Activated T-helper 1 cell treated with anti-CD3 and anti-CD28 coated beads, Interleukin-12 subunit alpha, Interleukin-12 subunit beta, Interleukin-2, Interleukin-4 antibody, amounts not matched to agents 30 ng/mL and 10 ng/mL and 1 ng/mL, durations not matched to agents 14 hours and 24 hours and 36 hours (primary cell): ENCODE measurements at places on chromosomes 4 and X.

DNA sequence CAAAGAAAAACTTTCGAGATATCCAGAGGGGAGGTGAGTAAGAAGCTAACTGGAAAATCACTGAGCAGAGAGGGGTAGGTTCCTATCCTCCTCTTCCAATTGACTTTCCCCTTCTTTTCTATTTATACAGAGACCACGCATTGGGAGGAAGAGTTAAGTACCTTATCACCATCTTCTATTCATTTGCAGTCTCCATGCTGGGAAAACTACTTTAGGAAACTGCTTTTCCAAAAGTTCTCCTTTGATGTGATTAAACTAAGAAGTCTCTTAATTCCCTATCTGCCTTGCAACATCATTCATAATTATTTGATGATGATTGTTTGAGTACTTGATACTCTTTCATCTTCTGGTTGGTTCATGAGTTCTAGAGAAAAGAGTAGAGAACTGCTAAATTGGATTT is 306.6 kb downstream of the PPP3CA start:
- H3K27me3 ChIP-seq = no peaks in the 10 kb centered on the region
- no peak overlapping the region for H3K4me3 ChIP-seq
- no peak overlapping the region for H3K27ac ChIP-seq
- peaks cover 12% of the 10 kb centered on the region for H3K36me3 ChIP-seq

GRCh38 chrX:10034740-10035260 is 67.6 kb downstream of the CLDN34 start:
- no peaks in the 10 kb centered on the region for H3K27me3 ChIP-seq
- no peak for DNase-seq
- H3K27ac ChIP-seq = no peak overlapping the region
- H3K4me1 ChIP-seq = peaks cover 16% of the 10 kb centered on the region
- no peak overlapping the region for H3K4me3 ChIP-seq

GRCh38 chrX:94366616-94367015 is 692.6 kb downstream of the FAM133A start:
- H3K36me3 ChIP-seq = no peaks in the 10 kb centered on the region
- no peak for DNase-seq
- no peaks in the 10 kb centered on the region for H3K27me3 ChIP-seq
- H3K4me3 ChIP-seq = no peak overlapping the region

DNA sequence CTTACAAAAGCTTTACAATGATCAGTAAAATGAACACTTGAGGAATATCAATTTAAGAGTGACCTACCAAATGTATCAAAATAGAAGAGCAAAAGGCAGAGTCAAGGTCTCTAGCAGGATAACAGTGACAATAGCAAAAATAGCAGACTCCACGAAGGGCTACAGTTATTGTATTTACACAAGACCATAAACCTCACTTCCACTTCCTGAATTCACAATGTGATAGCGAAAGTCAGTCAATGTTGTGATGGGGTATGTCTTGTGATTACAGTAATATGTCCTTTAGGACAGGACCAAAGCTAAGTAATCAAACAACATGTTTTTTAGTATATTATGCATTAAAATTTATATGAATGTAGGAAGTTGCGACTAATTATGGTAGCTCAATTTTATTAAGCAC is 139.6 kb downstream of the IQCM start:
- H3K27me3 ChIP-seq = no peaks in the 10 kb centered on the region
- H3K4me3 ChIP-seq = no peak overlapping the region
- no peak overlapping the region for H3K27ac ChIP-seq
- H3K36me3 ChIP-seq = no peaks in the 10 kb centered on the region
- no peaks in the 10 kb centered on the region for H3K4me1 ChIP-seq

GRCh38 chr4:153450544-153450917 is 15.6 kb upstream of the TMEM131L start:
- peak overlapping the region; percentile 60 for H3K4me3 ChIP-seq
- H3K27me3 ChIP-seq = no peaks in the 10 kb centered on the region
- no peak for DNase-seq
- H3K4me1 ChIP-seq = peaks cover 18% of the 10 kb centered on the region
- peak overlapping the region; percentile 78 for H3K27ac ChIP-seq
- H3K36me3 ChIP-seq = peaks cover 3% of the 10 kb centered on the region

DNA sequence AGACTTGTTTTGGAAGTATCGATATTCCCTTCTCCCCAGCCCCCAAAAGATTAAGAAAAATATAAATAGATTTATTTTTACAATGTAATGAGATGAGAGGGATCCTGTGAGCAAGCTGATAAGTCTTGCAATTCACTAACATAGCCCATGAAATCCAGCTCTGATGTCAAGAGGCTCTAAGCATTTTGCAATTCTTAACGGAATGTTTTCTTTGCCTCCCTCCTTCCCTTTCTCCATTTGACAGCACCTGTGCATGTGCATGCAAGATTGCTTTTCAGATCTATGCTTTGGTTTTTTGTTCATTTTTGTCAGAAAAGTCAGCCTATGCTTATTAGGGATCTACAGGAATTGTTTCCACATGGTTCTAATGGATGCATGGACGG is 169.9 kb downstream of the SLIT2 start:
- DNase-seq = no peak
- no peak overlapping the region for H3K27ac ChIP-seq
- peaks cover 5% of the 10 kb centered on the region for H3K4me1 ChIP-seq
- H3K4me3 ChIP-seq = no peak overlapping the region
- peaks cover 4% of the 10 kb centered on the region for H3K27me3 ChIP-seq

DNA sequence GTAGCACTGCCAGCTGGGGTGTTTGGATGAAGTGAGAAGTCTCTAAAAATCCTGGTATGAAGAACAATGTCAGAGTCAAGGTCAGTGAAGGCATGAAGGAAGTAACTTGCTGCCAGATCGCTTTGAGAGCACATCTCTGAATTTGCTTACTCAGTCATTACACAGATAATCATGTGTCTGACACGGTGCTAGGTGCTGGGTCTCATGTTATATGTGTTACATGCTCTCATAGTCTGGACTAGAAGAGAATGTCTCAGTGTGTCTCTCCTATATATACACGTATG is 337.9 kb downstream of the ARHGAP10 start:
- H3K36me3 ChIP-seq = peaks cover 10% of the 10 kb centered on the region
- H3K4me1 ChIP-seq = no peaks in the 10 kb centered on the region
